H7 (cell line): ENCODE measurements at places on chromosomes 13 and 19. TPM values are rescaled to one million over a fixed set of nuclear protein-coding genes. Genes with fewer than 3 reads are reported as not detected.

- DNase-seq: no peak
Measured at GRCh38 chr19:21143854-21144253, 2.0 kb downstream of the ZNF431 start.

HPN gene
- 6.1 and 13.9 TPM in 2 replicates for total RNA-seq

HIPK4 gene
- total RNA-seq: 0.15 and 0.24 TPM in 2 replicates

- no peak for DNase-seq
Measured at GRCh38 chr19:45047188-45047797, 8.4 kb downstream of the CLASRP start.

DNA sequence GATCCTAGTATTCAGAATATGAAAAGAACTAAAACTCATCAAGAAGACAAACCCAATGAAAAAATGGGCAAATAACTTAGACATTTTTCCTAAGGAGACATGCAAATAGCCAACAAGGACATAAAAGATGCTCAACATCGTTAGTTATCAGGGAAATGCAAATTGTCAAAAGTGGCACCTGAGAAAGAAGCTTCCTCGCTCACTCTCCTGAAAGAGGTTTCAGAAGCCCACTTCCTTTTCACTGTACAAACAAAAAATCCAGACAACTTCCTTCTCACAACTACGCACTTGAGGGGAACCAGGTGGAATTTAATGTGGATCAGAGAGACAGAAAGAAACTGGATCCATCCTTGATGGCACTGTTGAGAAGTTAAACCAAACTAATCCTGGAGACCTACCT is 41.5 kb downstream of the KLF12 start:
- no peak for DNase-seq

GRCh38 chr13:101452519-101453485 is at the start of gene ITGBL1:
Gene ITGBL1 (plus strand): TSS chr13:101452675. CDS start chr13:101452834, 159 bp downstream.
- peak; percentile 14 for DNase-seq

DNA sequence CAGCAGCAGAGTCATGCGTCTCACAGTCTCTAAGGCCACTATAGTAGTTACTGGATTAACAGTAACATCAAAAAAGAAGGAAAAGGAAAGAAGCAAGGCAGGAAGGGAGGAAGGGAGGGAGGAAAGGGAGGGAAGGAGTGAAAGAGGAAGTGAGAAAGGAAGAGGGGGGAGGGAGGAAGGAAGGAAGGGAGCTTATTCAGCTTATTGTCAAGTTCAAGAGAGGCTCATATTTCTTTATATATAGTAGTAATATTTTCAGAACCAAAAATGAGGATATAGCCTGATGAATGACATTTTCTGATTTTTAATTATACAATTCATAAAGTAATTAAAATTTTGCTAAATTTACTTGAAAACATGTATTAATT is 17.7 kb upstream of the RUBCNL start:
- no peak for DNase-seq

- no peak for DNase-seq
Measured at GRCh38 chr13:34216256-34216655, 398.3 kb downstream of the RFC3 start.

DNA sequence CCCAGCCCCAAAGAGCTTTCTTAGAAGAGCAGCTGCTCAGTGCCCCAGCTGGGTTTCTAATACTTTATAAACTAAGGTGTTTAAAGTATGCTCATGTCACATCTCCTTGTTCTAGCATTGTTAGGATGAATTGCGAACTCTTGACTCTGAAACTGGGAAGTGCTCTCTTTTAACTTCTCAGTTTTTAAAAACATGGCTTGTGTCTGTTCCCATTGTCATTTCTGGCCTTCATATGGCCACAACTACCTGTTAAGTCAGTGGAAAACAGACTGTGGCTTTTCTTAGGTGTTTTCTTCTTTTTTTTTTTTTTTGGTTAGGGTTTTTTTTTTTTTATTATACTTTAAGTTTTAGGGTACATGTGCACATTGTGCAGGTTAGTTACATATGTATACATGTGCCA is 164.7 kb downstream of the KCNRG start:
- DNase-seq: no peak

- no peak for DNase-seq
Measured at GRCh38 chr13:107529035-107529434, 686.3 kb downstream of the LIG4 start.

CDX2 gene
- 0.04 TPM in 1 of 2 replicates, not detected in the other for total RNA-seq

ZNF681 gene
- 5.6 and 10.3 TPM in 2 replicates for total RNA-seq

- DNase-seq: no peak
Measured at GRCh38 chr19:33333642-33334041, 31.3 kb upstream of the CEBPA start.

- no peak for DNase-seq
Measured at GRCh38 chr13:30743319-30744055, 8.1 kb downstream of the ALOX5AP start.

- DNase-seq: no peak
Measured at GRCh38 chr13:45180713-45181601, 19.9 kb downstream of the KCTD4 start.

DNA sequence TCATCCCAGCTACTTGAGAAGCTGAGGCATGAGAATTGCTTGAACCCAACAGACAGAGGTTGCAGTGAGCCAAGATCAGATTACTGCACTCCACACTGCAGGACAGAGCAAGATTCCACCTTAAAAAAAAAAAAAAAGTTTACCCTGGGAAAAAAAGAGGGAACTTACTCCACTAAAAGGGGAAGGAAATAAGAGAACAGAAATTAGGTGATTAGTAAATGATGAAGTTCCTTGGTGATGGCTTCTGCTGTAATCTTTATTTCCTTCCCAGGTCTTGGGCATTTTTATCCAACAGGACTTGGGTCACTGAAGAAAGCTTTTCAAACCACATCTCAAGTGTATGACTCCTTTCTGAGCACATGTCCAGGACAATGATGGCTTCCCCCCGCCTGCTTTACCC is 9.3 kb downstream of the ZNF780A start:
- DNase-seq: no peak

CCL25 gene
- 1.9 TPM in 1 of 2 replicates, not detected in the other for total RNA-seq

GRCh38 chr19:48627865-48628314 is 8.6 kb downstream of the SPHK2 start:
- DNase-seq: no peak

KLF5 gene
- 1.5 and 3.8 TPM in 2 replicates for total RNA-seq

- DNase-seq: peak; percentile 19
Measured at GRCh38 chr13:27120811-27121210, 50.8 kb downstream of the USP12 start.

- DNase-seq: no peak
Measured at GRCh38 chr19:55047951-55048350, 9.9 kb upstream of the GP6 start.

DNA sequence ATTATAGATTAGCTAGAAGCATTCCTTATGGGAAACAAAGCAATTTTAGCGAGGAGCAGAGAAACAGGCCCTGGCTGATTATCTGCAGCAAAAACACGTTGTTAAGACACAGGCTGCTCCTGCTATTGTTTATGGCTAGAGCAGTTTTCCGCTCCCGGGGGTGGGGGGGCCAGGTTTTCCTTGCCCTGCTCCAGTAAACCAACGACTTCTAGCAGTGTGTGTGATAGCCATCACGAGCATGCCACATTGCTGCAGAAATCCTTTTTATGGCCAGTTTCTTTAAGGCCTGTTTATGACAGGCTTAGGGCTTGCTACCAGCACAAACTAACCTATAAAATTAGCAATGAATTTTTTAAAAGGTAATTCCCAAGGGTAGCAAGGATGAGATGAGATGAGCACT is 18.4 kb upstream of the IL17D start:
- DNase-seq: no peak

ATP1A3 gene
- total RNA-seq: 9.9 and 11.9 TPM in 2 replicates

GRCh38 chr19:34508540-34508939 is 27.0 kb downstream of the WTIP start:
- DNase-seq: peak; percentile 35

SYMPK gene
- 66.2 and 70.3 TPM in 2 replicates for total RNA-seq

DNA sequence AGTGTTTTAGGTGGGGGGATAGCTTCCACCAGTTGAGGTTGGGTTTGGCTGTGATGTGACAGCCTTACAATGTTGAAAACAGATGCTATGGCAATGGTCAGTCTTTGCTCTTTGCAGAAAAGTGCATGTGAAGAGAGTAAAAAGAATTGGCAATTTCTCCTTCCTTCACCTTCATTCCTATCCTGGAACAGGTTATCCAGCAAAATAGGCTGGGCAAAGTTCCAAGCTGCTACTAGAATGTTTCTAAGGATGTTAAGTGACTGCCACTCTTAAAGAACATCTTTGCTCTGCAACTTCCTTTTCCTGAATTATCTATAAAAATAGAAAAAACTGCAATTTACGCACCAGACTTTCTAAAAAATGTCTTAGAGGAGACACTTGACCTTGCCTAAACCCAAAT is 50.1 kb upstream of the MYCBP2 start:
- DNase-seq: no peak

GRCh38 chr19:41586064-41586463 is 10.1 kb downstream of the CEACAM21 start:
- no peak for DNase-seq

NACC1 gene
- 254 and 292 TPM in 2 replicates for total RNA-seq

DNA sequence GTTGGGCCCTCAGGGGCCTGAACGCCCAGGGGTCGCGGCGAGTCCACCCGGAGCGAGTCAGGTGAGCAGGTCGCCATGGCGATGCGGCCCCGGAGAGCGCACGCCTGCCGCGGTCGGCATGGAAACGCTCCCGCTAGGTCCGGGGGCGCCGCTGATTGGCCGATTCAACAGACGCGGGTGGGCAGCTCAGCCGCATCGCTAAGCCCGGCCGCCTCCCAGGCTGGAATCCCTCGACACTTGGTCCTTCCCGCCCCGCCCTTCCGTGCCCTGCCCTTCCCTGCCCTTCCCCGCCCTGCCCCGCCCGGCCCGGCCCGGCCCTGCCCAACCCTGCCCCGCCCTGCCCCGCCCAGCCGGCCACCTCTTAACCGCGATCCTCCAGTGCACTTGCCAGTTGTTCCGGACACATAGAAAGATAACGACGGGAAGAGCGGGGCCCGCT is at the start of gene CCNA1:
CCNA1 (plus strand) TSS at position 390 of the 439 bp plus-strand sequence. CDS start 562 bp downstream, outside the sequence.
- peak; percentile 93 for DNase-seq

DNA sequence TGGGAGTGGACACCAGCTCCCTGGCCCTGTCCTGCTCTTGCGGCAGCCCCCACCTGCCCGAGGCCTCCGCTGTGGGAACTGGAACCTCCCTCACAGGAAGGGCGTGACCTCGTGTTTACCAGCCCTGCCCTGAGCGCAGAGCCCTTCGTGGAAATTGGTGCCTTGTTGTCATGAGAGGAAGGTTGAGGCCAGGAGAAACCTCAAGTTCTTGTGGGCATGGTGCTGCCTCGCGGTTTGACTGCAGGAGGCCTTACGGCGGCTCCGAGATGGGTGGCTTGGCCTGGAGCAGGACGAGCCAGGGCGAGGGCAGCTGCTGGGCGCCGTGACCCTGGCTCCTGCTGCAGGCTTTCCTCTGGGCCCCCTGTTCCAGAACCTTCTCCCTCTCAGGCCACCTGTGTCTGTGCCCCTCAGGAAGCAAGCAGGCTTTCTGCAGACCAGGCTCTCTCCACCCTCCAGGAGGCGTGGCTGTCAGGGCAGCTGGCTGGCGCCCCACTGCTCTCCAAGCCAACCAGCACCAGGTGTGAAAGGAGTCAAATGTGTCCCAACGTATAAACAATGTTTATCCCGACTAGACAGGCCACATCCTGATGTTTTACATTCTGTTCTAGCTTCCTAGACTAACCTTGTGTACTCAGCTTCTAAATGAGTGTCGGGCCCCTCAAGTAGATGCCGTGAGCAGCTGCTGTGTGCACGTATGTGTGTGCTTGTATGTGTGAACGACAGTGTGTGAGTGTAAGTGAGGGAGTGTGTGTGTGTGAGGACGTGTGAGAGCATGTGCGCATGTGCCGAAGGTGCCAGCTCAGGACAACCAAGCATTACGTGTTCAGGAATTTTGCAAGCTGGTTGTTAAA is 10.4 kb upstream of the RASA3 start:
- DNase-seq: no peak

DNA sequence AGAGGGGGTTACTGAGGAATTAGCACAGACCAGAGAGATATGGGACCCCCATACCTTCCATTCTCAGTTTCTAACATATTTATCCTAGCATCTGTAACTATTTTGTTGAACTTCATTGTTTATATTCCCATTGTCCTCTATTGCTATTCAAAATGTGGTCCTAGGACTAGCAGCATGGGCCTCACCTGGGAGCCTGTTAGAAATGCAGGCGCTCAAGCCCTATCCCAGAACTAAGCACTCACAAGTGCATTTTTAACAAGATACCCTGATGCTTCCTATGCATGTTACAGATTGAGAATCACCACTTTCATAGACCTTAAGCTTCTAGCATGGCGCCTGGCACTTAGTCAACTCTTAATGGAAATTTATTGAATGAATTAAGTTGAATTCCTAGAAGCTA is 58.3 kb upstream of the TDRD3 start:
- DNase-seq: no peak

GRCh38 chr13:59607780-59608233 is 555.9 kb downstream of the DIAPH3 start:
- no peak for DNase-seq

DUXA gene
- total RNA-seq: not detected in 2 replicates

DNA sequence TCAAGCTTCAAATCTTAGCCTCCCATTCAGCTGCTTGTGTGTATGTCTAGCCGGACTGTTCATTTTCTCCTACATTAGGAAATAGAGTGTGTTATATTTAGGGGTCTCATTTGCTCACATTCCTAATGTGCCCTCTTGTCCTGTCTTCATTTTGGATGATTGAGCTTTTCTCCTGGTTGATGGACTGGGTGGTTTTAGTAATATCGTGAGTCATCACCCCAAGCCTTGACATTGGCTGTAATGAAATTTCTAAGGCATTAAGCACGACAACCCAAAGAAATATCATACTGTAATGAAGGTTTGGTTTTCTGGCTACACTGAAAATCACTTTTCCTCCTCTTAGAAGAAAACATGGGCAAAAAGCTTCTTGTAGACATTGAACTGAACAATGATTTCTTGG is 110.7 kb upstream of the WASF3 start:
- no peak for DNase-seq

OR10H1 gene
- not detected in 2 replicates for total RNA-seq

- DNase-seq: no peak
Measured at GRCh38 chr19:29031216-29031615, 181.7 kb downstream of the UQCRFS1 start.

DNA sequence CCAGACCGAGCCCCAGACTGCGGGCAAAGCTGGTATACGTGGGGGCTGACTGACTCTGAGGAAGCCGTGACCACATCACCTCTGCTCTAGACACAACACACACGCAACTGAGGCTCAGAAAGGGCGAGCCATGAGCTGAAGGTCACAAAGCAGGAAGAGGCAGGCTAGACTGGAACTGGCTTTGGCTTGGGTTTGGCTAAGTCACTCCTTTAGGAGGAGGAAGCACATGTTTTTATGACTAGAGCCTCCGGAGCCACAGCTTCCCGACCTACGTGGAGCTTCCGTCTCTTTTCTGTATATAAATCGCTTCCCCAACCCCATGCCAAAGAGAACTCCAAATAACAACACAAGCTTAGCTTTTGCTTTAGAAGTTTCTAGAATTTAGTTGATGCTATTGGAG is 48.0 kb downstream of the RFX2 start:
- DNase-seq: peak; percentile 22

ZNF418 gene
- 5.7 and 6.0 TPM in 2 replicates for total RNA-seq
